Activated CD8-positive, alpha-beta T cell treated with anti-CD3 and anti-CD28 coated beads, Interleukin-2, amount 10 ng/mL, durations not matched to agents 7 days and 5 days (primary cell): ENCODE measurements at places on chromosomes 5 and 9. TPM values are rescaled to one million over a fixed set of nuclear protein-coding genes. Genes with fewer than 3 reads are reported as not detected.
A peak's percentile ranks its signal among the peaks of the same experiment; 100 is the strongest.

Gene HEMGN
- total RNA-seq = 1.6 TPM

Gene MSX2
- not detected for total RNA-seq

Gene PCDHAC2
- not detected for total RNA-seq

Gene WDR38
- not detected for total RNA-seq

Gene GABRA1
- total RNA-seq = not detected

Gene TAF11L5
- total RNA-seq = not detected

Gene NDST1
- total RNA-seq = 0.63 TPM

Gene SREK1IP1
- total RNA-seq = 19.4 TPM

Gene CYLC2
- not detected for total RNA-seq

Gene STING1
- total RNA-seq = 64.9 TPM

Gene LAMC3
- not detected for total RNA-seq

DNA sequence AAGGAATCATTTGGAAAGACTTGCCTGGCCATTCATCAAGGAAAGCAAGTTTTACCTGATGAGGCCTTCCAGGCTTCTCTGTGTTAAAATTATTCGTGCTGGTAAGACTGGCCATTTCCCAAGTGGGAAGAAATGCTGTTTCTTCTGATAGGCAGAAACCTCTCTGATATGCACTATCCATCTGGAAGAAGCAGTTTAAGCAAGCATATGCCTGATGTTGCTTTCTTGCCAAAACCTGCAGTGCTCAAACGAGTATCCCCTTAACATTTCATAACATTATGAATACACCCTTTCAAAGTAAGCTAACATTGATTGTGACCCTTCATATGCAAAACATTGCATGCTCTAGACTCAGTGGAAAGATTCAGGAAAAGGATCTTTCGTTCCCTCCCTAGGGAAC is 36.0 kb upstream of the PRLR start:
- DNase-seq = no peak

GRCh38 chr5:68342693-68343092 is 127.1 kb downstream of the PIK3R1 start:
- DNase-seq = no peak

DNA sequence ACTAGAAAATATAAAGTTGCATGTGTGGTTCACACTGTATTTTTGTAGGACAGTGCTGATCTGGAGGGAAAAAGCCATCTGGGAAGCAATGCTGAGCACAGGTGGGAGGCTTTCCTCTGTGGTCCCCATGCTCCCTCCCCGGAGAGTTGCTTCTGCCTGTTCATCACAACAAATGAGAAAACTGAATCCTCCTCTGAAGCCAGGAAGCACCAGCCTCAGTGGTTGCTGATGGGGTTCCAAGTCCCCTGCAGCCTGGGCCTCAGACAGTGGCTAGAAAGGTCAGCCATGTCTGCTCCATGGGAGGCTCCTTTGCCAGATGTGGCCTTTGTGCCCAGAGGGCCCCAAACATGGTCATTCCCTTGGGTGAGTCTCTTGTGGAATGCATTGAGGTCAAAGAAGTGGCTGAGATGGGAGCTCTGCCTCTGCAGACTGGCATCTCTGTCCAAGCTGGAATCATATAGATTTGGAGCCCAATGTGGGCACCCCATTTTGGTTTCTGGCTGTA is 77.6 kb downstream of the C5orf15 start:
- no peak for DNase-seq

DNA sequence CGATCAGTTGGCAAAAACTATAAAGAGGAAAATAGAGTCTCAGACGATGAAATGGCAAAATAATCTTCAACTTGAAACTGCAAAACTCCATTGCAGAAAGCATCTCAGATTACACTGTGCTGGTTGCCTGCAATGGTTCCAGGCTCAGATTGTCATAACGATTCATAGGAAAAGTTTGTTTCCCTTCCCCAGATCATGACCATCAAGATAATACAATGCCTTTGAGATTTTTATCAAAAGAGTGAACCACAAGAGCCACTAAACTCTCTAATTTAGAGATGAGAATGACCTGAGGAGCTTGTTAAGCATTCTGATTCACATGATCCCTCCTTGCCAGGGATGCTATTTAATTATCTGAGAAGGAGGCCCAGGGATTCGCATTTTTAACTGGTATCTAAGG is 52.6 kb upstream of the ITGA1 start:
- DNase-seq = no peak

DNA sequence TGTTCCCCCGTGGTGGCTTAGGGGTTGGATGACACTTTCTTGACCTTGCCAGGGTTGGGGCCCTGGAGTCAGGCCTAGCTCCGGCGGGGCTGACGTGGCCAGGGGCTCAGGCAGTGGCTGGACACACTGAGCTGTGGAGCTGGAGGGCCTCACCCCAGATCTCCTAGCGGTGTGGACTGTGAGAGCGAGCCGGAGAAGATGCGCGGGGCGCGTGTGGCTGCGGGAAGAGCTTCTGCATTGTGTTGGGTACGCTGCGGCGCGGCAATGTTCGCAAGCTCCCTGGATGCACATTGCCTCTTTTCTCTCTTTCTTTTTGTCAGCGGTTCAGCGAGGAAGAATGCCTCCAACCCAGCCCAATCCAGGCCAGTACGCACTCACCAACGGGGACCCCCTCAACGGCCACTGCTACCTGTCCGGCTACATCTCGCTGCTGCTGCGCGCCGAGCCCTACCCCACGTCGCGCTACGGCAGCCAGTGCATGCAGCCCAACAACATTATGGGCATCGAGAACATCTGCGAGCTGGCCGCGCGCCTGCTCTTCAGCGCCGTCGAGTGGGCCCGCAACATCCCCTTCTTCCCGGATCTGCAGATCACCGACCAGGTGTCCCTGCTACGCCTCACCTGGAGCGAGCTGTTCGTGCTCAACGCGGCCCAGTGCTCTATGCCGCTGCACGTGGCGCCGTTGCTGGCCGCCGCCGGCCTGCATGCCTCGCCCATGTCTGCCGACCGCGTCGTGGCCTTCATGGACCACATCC is 4.8 kb downstream of the NR2F1 start:
- DNase-seq = no peak

DNA sequence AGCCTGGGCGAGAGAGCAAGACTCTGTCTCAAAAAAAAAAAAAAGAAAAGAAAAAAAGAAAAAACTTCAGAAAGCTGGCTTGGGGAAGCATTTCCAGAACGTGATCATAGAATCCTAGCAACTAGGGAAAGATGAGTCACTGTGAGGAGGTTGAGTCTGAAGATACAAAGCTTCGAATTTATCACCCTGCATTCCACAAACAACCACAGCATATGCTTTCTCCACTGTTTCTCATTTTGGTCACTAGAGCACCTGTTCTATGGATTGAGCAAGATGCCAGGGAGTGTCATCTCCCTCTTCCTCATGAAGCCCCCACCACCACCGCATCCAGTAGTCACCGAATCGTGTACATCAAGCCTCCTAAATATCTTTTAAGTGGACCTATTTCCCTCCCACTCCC is 37.9 kb downstream of the SEMA5A start:
- DNase-seq = no peak

DNA sequence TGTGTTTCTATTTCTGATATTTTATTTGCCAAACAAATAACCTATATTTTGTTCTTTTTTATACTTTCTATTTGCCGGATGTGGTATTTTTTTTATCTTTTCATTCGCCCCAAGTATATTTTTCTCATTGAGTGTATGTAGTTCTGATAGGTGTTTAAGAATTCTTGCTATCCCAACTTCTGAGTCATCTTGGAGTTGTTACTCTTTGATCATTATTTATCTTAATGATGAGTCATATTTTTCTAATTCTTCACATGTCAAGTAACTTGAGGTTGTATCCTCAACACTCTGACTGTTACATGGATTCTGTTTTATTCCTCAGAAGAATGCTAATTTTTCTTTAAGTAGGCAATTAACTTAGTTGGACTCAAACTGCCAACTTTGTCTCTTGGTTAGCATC is 498.1 kb downstream of the TLE1 start:
- no peak for DNase-seq

DNA sequence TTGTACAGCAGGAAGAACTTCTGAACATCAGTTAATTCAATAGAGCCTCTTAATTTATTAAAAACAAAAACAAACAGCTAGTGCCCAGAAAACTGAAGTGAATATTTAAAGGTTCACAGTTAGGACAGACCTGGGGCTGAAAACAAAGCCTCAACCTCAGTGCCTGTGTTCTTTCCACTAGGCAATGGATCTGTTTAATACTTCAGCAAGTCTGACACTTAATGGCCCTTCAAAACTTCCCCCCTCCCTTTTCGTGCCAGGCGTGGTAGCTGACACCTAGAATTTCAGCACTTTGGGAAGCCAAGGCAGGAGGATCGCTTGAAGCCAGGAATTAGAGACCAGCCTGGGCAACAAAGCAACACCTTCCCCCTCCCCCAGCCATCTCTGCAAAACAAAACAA is 54.5 kb upstream of the IFNK start:
- DNase-seq = no peak

DNA sequence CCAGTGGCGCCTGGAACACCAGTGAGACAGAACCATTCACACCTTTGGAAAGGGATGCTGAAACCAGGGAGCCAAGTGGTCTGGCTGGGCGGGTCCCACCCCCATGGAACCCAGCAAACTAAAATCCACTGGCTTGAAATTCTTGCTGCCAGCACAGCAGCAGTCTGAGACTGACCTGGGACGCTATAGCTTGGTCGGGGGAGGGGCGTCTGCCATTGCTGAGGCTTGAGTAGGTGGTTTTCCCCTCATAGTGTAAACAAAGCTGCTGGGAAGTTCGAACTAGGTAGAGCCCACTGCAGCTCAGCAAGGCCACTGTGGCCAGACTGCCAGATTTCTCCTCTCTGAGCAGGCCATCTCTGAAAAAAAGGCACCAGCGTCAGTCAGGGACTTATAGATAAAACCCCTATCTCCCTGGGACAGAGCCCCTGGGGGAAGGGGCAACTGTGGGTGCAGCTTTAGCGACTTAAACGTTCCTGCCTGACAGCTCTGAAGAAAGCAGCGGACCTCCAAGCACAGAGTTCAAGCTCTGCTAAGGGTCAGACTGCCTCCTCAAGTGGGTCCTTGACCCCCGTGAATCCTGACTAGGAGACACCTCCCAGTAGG is 42.0 kb upstream of the FKTN start:
- no peak for DNase-seq

DNA sequence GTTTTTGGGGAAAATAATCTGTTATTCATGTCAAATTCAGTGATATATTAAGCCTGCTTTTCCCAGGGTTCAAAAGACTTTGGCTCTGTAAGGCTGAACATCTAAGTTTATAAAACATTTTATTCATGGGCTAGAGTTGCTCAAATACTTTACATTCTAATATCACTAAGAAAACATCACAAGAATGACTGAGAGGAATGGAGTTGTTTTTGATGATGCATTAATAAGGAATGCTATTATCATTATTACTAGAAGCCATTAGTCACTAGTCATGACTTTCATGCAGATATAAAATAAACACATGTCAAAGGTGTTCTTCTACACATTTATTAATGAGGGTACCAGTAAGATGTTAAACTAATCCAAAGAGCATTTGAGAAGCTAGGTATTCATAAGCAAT is 185.5 kb upstream of the KCNN2 start:
- DNase-seq = no peak

- DNase-seq = peak; percentile 37
These were observed 100.1 kb upstream of the DHFR start for GRCh38 chr5:80754900-80755299.

GRCh38 chr9:128992995-128993394 is 35.1 kb downstream of the SH3GLB2 start:
- DNase-seq = no peak

- peak; percentile 75 for DNase-seq
These were observed 598 bp downstream of the RGP1 start for GRCh38 chr9:35749515-35750255.

DNA sequence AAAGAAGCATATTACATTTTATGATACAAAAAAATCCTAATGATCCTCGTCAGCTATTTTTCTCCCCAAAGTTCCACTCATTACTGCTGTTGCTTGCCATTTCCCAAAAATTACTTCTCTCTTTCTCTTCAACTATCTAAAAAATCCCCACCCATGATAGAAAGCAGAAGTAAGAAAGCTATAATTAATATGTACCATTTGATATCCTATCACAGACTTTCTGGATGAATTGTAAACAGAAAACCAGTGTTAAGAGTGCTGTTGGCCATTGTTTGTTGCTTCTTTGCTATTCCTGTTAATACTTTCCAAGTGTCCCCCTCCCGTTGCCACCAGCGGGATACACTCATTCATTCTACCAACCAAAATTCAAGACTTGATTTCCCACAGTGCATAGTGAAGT is 136.3 kb upstream of the SMARCA2 start:
- DNase-seq = no peak

DNA sequence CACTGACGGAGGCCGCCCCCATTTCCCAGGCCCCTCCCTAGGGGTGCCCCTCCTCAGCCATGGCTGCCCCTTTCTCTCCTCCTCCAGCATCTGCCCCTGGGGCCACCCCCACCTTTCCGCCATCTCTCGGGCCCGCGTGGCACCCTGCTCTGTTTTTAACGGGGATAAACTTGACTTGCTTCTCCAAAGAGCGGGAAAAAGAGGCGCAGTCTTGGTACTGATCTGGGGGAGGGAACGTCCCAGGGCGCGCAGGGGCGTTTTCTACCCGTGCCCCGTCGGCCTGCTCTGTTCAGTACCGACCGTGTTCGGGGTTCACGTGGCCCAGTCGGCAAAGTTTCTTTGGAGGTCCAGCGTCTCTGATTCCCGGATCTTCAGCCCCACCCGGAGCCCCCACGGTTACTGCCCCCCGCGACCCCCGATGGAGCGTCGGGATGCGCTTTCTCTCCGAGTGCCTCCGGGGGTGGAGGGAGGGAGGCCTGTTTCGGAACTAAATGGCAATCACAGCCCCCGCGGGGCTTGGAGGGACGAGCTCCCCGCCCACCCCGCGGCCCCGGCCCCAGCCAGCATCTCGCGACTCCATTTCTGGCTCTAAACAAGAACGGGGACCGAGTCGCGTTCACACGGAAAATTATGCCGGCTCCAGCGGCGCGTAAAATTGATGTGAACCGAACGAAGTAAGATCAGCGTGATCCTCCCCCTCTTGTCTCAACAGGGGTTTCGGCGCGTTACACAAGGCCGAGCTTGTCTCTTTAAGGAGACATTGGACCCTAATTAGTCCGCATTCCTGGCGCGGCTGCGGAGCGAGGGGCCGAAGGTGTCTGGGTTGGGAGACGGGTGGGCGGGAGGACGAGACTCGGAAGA is 1.1 kb upstream of the TLE4 start:
- peak; percentile 63 for DNase-seq

GRCh38 chr5:138890644-138891043 is 15.5 kb upstream of the LRRTM2 start:
- DNase-seq = no peak

DNA sequence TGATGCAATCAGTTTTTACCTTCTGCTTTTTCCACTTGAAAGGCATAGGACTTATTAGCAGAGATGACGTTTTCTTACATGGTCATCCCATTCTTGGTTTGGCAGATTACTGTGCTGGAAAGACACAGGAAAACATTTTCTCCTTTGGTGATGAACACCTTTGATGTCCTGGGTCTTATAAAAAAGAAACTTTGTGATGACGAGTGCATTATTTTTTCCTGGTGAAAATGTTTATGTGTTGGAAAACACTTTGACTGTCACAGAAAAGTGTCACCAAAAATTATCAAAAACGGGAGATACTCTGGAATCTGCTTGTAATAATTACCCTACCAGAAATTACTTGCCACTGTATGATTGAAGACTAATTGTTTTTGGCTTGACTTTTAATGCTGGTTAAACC is 2020.9 kb downstream of the MAT2B start:
- no peak for DNase-seq

GRCh38 chr9:87816036-87816435 is 66.6 kb upstream of the SPATA31E1 start:
- no peak for DNase-seq

GRCh38 chr5:33182986-33183385 is 257.8 kb upstream of the TARS1 start:
- no peak for DNase-seq
